ENCODE measurements at places on chromosomes 4 and X.

GRCh38 chrX:70231666-70232065 is 2.8 kb upstream of the AWAT1 start:
- DNase-seq = no peak

GRCh38 chr4:118968005-118968404 is 79.4 kb downstream of the SYNPO2 start:
- peak; percentile 95 for DNase-seq

DNA sequence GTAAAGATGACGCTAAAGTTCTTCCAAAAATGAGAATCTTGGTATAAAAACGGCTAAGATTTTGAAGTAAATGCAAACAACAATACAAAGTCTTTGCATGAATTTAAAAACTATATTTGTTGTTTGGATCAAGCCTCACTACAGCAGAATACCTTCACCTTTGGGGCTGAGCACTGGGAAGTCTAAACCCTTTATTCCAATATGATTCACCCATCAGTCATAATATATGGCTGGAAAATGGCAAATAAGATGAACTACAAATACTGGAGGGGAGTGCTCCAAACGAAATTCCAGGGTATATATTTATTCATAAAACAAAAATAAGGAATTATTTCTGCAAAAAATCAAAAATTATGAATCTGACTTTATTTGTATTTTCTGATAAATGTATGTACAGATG is 138.4 kb downstream of the SCFD2 start:
- no peak for DNase-seq

GRCh38 chrX:17736856-17737709 is at the start of gene SCML1:
SCML1 (plus strand) TSS chrX:17737493; CDS start chrX:17744187, 6,694 bp downstream.
- DNase-seq = peak; percentile 96

- DNase-seq = peak; percentile 57
Observed at GRCh38 chr4:82984459-82984858, 26.2 kb downstream of the LIN54 start.

Data from fibroblast of upper back skin (primary cell).